MCF 10A (cell line): ENCODE measurements at places on chromosomes 2 and 18.

- H3K4me1 ChIP-seq, result peaks cover 6% of the 10 kb centered on the region
- H3K36me3 ChIP-seq, result no peaks in the 10 kb centered on the region
- no peak for DNase-seq
- H3K4me3 ChIP-seq, result no peak overlapping the region
- no peaks in the 10 kb centered on the region for H3K27me3 ChIP-seq
These were observed 113.6 kb upstream of the MAP3K20 start for GRCh38 chr2:172962082-172962481.

DNA sequence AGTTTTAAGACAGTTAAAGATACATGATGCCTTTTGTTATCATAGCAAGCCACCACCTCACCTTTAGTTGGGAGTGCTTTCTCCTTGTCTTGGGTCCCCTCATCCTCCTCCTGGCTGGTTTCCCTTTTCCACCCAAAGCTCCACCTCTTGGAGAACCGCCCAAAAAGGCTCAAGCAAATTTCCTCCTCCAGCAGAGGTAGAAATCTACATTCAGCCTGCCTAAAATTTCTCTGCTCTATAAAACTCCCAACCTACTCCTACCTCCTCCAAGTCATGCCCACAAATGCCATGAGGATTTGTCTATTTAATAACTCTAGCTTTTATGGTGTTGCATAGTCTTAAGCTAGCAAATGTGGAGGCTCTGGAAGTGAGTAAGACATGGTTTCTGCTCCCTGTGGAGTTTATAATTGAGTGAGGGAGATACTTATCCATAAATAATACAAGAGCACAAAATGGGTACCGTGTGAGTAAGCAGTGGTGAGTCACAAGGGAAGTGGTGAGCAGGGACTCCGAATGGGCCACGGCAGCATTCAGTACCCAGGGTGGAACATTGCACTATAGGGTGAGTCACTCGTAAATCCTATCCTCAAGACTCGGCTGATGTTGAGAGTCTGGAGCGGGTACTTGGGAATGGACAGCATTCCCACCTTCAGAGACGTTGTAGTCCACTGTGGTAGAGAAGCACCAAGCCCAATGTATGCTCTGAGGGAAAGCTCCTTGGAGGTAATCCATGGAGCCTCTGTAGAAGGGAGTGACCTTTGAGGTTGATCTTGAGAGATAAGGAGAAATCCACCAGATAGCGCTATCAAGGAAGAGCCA is 146.3 kb downstream of the RTN4 start:
- H3K4me3 ChIP-seq, result peak overlapping the region; percentile 60
- H3K27me3 ChIP-seq, result no peaks in the 10 kb centered on the region
- H3K4me1 ChIP-seq, result peaks cover 28% of the 10 kb centered on the region
- DNase-seq, result peak; percentile 98

GRCh38 chr2:2095360-2096093 is 235.5 kb downstream of the MYT1L start:
- H3K36me3 ChIP-seq, result no peaks in the 10 kb centered on the region
- no peak for DNase-seq
- no peak overlapping the region for H3K27ac ChIP-seq
- peaks cover 21% of the 10 kb centered on the region for H3K27me3 ChIP-seq

DNA sequence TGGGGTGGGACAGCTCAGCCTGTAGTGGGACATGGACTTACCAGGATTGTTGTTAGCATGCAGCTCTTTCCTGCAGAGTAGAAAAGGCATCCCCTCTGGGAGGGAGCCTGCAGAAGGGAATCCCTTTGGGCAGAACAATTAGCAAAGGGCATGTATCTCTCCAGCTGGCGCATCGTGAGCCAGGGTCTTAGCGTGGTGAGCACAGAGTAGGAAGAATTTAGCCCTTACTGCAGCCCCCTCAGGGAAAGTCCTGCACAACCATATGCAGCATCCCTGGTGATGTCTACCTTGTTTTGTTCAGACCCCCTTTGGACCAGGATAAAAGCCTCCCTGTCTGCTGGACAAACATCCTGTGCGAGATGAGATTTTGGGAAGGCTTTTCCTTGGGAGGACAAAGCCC is 292.1 kb downstream of the SLC4A3 start:
- no peaks in the 10 kb centered on the region for H3K36me3 ChIP-seq
- H3K4me1 ChIP-seq, result no peaks in the 10 kb centered on the region
- no peak overlapping the region for H3K27ac ChIP-seq

DNA sequence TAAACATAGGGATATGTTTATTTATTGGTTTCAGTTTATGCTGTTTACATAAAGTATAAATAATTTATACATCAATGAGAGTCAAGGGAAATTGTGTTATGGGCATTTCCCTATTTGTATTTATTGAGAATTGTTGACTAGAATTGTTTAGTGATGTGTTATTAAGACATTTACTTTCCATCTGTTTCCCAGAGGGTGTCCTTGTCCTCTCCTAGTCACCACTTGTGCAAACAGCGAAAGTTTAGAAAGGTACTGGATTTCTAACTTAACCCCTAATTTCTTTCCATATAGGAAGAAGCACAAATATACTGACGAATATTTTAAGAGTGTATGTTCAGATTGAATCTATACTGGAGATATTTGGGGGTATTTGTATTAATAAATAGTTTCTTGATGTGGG is 6.7 kb downstream of the UBE2E3 start:
- no peak overlapping the region for H3K27ac ChIP-seq
- peaks cover 34% of the 10 kb centered on the region for H3K4me1 ChIP-seq

GRCh38 chr2:189516546-189516945 is 64.0 kb downstream of the SLC40A1 start:
- no peaks in the 10 kb centered on the region for H3K27me3 ChIP-seq
- H3K4me3 ChIP-seq, result no peak overlapping the region
- H3K36me3 ChIP-seq, result no peaks in the 10 kb centered on the region
- no peak overlapping the region for H3K27ac ChIP-seq
- no peaks in the 10 kb centered on the region for H3K4me1 ChIP-seq
- DNase-seq, result no peak

DNA sequence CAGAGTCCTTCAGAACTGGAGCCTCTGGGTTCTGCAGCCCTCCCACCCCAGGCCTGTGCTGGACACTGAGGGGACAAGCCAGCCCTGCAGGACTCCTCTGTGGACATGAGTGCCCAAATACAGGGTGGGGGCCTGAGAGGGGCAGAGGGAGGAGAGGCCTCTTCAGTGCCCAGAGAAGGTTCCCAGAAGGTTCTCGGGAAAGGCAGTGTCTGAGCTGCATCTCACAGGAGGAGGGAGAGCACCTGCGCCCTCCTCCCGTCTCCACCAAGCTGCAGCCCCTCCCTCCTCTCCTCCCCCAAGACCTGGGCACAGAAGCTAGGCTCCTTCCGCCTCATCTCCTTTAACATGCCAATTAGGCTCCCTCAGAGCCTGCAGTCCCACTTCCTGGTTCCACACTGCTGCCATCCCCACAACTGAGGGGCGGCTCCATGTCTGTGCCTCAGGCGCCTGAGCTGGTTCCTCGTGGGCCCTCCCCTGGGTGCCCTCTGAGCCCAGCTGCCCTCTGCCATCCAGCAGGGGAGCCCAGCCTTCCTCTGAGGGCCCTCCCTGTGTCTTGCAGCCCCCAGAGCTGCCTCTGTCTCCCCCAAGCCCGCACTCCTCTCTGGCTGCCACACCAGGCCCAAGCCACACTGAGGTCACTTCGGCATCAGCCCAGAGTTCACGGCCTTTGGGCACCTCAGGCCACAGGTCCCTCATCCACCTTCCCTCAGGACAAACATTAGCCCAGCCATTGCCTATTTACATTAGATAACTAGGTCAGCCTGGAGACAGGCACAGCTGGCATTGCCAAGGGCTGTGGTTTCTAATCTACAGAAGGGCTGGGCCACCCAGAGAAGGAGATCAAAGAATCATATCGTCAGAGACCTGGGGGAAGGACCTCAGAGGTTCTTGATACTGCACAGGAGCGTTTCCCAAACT is 28.9 kb downstream of the KCNK3 start:
- no peak for DNase-seq
- H3K27ac ChIP-seq, result no peak overlapping the region
- peaks cover 14% of the 10 kb centered on the region for H3K4me1 ChIP-seq
- no peak overlapping the region for H3K4me3 ChIP-seq
- H3K36me3 ChIP-seq, result no peaks in the 10 kb centered on the region

DNA sequence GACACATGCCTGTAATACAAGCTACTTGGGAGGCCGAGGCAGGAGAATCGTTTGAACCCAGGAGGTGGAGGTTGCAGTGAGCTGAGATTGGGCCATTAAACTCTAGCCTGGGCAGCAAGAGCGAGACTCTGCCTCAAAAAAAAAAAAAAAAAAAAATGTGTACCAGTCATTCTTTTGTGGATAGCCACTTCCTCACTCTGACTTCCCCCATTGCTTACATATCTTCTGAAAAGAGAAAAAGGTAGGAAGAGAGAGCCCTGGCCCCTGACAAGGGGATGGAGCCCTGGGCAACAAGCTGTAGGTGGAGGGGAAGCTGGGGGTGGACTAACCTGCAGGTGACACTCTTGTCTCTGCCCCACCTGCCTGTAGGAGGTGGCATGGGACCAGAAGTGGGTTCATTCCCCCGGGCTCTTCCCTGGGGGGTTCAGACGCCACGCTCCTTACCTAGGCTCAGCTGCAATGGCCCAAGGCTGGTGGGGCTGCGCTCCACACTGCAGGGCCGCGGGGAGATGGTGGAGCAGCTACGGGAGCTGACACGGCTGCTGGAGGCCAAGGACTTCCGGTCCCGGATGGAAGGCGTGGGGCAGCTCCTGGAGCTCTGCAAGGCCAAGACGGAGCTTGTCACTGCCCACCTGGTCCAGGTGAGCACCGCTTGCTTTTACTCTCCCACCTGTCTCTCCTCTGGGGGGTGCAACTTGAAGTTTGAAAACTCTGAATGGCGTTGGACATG is 39.1 kb downstream of the PCARE start:
- H3K36me3 ChIP-seq, result no peaks in the 10 kb centered on the region
- no peak for DNase-seq
- H3K27ac ChIP-seq, result no peak overlapping the region
- peaks cover 20% of the 10 kb centered on the region for H3K4me1 ChIP-seq
- no peak overlapping the region for H3K4me3 ChIP-seq

- H3K27ac ChIP-seq, result no peak overlapping the region
- H3K4me3 ChIP-seq, result no peak overlapping the region
- H3K27me3 ChIP-seq, result no peaks in the 10 kb centered on the region
These were observed 15.7 kb upstream of the LYPD6 start for GRCh38 chr2:149314687-149315086.

DNA sequence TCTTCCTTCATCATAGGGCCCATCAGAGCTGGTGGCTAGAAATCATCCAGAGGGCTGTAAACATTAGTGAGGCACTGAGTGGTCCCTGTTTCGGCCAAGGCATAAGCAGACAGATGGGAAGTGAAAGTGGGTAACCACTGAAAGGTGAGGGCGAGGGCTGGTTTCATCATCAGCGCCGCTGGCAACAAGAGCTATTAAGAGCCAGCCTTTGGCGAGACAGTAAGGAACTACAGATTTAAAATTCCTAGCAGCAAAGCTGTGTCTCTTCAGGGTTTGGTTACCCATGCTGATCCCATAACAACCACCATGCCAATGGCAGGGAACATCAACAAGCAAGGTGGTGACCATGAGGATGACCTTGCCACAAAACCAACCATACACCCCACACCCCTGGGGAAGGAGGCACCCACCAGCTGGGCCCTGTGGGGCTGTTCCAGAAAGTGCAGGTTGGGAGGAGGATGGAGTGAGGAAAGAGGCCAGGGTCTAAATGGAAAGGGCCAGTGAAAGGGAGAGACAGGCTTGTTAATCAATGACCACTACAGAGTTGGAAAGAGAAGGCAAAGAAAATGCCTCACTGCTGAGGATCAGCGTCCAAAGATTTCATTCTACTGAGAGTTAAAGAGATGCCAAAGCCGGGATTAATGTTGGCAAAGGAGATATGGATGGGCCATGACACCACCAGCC is 9.0 kb upstream of the SLC20A1 start:
- H3K27ac ChIP-seq, result no peak overlapping the region
- peaks cover 38% of the 10 kb centered on the region for H3K4me1 ChIP-seq
- H3K36me3 ChIP-seq, result no peaks in the 10 kb centered on the region
- H3K27me3 ChIP-seq, result no peaks in the 10 kb centered on the region

GRCh38 chr18:6741232-6741663 is 11.7 kb downstream of the ARHGAP28 start:
- H3K4me3 ChIP-seq, result no peak overlapping the region
- H3K27ac ChIP-seq, result peak overlapping the region; percentile 64
- peaks cover 31% of the 10 kb centered on the region for H3K4me1 ChIP-seq

- H3K4me1 ChIP-seq, result peaks cover 54% of the 10 kb centered on the region
- H3K27ac ChIP-seq, result peak overlapping the region; percentile 57
- no peaks in the 10 kb centered on the region for H3K27me3 ChIP-seq
These were observed 39.1 kb downstream of the OSBPL6 start for GRCh38 chr2:178233428-178233827.

DNA sequence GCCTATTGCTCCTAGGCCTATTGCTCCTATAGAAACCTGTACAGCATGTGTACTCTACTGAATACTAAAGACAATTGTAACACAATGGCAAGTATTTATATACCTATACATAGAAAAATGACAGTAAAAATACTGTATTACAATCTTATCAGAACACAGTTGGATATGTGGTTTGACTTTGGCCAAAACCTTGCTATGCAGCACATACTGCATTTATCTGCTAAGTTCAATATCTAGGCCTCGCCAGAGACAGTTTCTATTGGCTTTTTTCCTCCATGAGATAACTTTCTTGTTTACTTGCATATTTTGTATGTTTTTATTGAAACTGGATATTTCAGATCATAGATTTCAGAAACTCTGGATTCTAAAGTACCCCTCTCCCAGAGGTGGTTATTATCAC is 19.3 kb upstream of the TMEM87B start:
- H3K27ac ChIP-seq, result no peak overlapping the region
- peaks cover 6% of the 10 kb centered on the region for H3K36me3 ChIP-seq
- H3K4me1 ChIP-seq, result peaks cover 18% of the 10 kb centered on the region
- DNase-seq, result no peak

DNA sequence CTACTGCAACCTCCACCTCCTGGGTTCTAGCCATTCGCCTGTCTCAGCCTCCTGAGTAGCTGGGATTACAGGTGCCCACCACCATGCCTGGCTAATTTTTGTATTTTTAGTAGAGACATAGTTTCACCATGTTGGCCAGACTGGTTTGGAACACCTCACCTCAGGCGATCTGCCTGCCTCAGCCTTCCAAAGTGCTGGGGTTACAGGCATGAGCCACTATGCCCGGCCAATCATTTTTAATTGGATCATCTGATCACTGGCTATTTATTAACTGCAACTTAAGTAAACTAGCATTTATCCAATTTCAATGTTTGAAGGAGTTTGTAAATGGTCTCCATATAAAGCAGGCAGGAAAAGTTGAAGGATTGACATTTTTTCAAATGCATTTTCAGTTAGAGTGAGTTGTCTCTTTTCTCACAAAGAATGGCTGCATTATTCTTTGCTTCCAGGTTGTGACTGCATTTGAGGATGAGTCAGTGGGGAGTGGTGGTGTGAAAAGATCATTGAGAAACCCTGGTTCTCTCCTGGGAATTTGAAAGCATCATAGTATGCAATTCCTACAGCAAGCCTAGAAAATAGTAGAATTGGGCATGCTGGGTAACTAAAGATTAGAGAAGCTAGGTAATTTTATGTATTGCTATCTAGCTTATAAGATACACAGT is 431.1 kb upstream of the ZEB2 start:
- no peaks in the 10 kb centered on the region for H3K36me3 ChIP-seq
- peak; percentile 89 for DNase-seq
- H3K27me3 ChIP-seq, result no peaks in the 10 kb centered on the region
- H3K4me1 ChIP-seq, result peaks cover 21% of the 10 kb centered on the region
